NCI-H1105 (cell line): ENCODE measurements at places on chromosomes 1 and 21.

- no peak for DNase-seq
Measured at GRCh38 chr1:43660355-43660754, 10.4 kb downstream of the KDM4A start.

GRCh38 chr1:154129391-154129970 lies 25.4 kb downstream of the NUP210L start:
- no peak for DNase-seq

DNA sequence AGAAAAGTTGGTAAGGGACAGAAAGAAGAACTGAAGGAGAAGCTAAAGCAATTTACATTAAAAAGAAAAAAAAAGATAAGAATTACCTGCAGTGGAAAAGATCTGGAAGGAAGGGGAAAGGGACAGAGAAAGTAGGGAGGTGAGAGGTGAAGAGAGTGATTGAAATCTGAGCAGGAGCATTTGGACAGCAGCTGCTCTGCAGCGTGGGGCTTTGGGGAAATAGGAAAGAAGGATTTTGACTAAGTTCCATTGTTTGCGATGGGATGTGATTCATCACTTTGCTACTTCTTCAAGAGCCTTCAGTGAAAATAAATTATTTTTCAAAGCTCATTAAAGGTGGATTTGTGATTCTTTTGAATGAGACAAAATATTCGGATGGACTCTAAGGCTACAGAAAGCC lies 26.1 kb upstream of the NMNAT2 start:
- DNase-seq: no peak

DNA sequence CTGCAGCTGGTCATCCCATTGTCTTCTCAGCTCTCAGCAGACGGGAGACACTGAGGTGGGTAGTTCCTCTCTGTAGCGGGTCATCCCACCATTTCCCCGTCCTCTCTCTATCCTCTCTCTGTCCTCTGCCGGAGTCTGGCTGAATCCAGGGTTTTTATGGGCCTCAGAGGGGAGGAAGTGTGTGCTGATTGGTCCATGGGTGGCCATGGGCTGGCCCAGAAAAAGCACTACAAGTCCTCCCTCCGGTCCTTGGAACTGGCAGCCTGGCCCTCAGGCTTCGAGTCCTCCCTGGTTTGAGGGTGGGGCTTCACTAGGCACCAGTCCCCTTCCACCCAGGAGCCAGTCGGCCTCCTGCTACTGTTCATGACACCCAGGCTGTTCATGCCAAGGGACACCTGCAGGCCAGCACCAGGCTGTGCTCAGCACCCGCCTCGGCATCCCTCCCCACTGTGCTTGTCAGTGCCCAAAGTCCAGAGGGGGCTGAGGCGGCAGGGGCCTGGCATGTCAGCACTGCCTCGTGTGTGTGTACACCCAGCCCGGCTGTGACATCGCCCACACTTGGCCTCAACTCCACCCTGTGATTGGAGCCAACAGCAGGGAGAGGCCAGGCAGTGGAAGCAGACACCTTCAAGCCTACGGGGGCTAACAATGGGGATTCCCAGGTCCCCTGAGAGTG lies 23.0 kb upstream of the LRRC8C start:
- no peak for DNase-seq

DNA sequence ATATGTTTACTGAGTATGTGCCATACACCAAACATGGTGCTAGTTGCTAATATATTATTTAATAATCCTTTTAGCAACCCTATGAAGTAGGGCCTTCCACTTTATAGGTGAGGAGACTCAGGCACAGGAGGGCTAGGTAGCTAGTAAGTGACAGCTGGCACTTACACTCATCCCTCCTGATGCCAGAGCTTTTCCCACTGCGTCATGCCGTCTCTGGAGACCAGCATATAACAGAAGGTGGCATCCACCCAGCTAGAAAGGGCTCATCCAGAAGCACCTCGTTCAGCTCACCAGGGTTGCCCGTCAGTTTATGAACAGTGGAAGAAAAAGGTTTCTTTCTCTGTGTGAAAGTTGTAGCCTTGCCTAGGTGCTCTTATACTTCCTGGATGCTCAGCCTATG lies 108.9 kb downstream of the NOS1AP start:
- no peak for DNase-seq

DNA sequence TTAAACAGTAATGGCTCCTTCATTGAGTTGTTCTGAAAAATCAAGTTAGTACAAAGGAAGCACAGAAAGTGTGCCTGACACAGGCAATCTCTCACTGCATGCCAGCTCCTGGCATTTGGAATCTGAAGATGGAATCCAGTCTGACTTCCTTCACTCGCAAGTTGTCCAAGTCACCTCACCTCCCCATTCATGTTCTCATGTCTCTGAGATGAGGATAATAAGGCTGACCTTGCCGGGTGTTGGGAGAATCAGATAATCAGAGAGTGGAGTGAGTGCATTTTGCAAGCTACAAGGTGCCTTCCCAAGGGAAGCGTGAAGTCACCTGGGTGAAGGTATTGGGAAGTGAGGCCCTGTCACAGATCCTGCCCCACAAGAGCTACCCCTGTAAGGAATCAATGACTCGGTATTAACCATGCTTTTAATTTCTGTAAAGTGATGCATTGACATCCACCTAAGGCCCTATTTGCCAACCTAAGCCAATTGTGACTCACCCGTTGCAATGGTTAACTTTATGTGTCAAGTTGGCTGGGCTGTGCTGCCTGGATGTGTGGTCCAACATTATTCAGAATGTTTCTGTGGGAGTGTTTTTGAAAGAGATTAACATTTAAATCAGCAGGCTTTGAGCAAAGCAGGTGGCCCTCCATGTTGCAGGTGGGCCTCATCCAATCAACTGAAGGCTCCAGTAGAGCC lies 62.5 kb upstream of the TARBP1 start:
- DNase-seq: no peak

DNA sequence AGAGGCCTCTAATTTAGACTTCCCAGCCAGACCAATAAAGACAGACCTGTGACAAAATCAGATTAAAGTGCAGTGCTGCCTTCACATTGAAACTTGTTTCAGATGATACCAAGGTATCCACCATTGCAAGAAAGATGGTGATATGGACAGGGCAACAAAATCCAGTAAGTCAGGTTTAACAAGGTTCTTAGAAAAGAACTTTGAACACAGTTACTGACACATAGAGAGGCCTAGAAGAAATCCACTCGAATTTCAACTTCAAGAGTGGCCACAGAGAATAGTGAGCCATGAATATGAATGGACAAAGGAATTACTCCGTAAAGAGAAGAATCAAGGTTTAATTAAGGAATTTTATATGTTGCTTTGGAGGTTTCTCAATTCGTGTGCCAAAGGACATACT lies 230.4 kb downstream of the KCNT2 start:
- no peak for DNase-seq

- no peak for DNase-seq
Measured at GRCh38 chr1:163163163-163163562, 39.6 kb downstream of the RGS5 start.

- no peak for DNase-seq
Measured at GRCh38 chr1:171160639-171161354, 24.3 kb upstream of the FMO2 start.

- no peak for DNase-seq
Measured at GRCh38 chr1:160681066-160681890, 30.3 kb downstream of the CD48 start.

GRCh38 chr1:97685360-97685759 lies 235.5 kb downstream of the DPYD start:
- DNase-seq: no peak

DNA sequence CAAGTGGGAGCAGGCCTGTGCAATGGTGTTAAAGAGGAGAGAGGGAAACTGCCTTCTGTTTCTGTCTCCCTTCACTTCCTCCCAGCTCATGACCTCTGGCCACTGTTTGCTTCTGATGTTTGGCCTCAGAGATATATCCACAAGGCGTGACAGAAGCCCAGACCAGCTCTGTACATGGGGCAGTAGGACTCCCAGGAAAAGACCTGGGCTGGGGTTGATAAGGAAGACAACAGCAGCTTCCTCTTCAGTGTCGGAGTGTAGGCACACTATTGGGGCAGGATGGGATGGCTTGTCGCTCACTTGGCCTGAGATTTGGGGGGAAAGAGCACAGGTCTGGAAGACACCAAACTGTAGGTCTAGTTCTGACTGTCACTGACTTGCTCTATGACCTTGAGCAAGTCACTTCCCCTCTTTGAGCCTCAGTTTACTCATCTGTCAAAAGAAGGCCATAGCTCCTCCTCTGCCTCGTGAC lies 67.8 kb upstream of the KLHDC7A start:
- no peak for DNase-seq

- DNase-seq: no peak
Measured at GRCh38 chr1:178243119-178243518, 149.2 kb downstream of the RASAL2 start.
